ENCODE measurements at places on chromosomes 16 and 17.

GRCh38 chr16:25148568-25149215 is 37.1 kb downstream of the LCMT1 start:
- DNase-seq, result no peak

DNA sequence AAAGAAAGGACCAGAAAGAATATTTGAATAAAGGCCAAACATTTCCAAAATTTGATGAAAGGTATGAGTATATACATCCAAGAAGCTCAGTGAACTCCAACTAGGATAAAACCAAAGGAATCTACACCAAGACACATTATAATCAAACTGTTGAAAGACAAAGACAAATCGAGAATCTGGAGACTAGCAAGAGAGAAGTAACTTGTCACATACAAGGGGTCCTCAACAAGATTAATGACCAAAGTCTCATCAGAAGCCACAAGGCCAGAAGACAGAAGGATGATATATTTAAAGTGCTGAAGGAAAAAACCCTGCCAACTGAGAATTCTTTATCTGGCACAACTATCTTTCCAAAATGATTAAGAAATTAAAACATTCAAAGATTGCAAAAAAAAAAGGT is 9.3 kb upstream of the IL21R start:
- DNase-seq, result no peak

- no peak for DNase-seq
Measured at GRCh38 chr16:15942931-15943690, 6.3 kb upstream of the ABCC1 start.

DNA sequence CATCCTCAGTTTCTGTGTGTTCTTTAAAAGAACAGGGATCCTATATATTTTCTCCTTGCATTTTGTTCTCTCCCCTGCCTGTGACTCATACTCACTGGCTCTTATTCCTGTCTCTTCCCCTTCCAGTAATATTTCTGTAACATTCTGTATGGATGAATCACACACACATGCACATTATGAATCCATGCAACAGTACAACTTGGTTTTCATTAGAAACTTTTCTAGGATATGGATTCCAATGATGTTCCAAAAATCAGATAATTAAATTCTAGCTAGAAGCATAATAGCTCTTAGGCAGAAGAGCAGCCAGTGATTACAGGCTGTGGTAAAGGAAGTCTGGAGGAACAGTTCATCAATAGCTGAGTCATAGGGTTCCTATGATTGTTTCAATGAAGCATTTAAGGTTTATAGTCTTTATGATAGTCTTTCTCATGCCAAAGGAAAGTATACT is 119.6 kb upstream of the PMFBP1 start:
- DNase-seq, result no peak

- no peak for DNase-seq
Measured at GRCh38 chr16:80023865-80024264, 423.3 kb upstream of the MAF start.

DNA sequence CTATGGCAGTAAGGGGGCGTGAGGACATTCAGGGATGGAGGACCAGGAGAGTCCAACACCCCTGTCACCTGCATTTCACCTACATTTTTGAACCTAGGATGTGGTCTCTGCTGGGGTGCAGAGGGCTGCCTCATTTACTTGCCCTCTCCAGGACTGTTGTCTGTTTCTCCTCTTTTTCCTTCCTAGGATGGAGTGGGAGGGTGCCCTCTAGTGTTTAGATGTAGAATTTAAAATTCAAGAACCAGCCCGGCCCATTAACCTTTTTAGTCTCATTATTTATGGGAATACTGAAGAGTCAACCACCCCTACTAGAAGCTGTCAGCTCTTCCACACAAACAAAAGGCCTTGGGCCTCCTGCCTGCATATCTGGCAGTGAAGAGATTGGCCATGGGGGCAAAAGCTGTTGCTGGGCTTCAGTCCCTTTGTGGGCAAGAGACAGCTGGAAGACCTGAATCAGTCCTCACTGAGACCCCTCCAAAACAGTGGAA is 2.5 kb upstream of the STARD3 start:
- peak; percentile 18 for DNase-seq

GRCh38 chr17:72714357-72714966 is 378.0 kb downstream of the SLC39A11 start:
- DNase-seq, result no peak

DNA sequence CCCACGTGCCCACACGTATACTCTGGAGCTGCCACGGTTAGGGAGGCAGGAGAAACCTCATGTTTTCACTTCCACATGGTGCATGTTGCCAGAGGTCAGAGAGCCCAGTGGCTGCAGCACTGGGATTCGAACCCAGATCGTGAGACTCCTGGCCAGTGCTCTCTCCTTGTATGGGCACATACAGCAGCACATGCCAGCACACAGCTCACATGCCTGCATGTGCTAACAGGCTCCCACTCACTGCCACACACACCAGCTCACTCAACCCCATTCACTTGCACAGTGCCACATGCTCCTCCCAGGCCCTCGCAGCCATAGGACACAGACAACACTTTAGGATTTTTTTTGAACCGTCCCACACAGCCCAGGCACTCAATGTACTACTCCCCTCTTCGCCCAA is 49.5 kb upstream of the MRPS23 start:
- no peak for DNase-seq

GRCh38 chr16:28081391-28081968 is 18.0 kb upstream of the GSG1L start:
- DNase-seq, result no peak

GRCh38 chr17:49496867-49497147 is 1.7 kb downstream of the NGFR start:
- DNase-seq, result no peak

DNA sequence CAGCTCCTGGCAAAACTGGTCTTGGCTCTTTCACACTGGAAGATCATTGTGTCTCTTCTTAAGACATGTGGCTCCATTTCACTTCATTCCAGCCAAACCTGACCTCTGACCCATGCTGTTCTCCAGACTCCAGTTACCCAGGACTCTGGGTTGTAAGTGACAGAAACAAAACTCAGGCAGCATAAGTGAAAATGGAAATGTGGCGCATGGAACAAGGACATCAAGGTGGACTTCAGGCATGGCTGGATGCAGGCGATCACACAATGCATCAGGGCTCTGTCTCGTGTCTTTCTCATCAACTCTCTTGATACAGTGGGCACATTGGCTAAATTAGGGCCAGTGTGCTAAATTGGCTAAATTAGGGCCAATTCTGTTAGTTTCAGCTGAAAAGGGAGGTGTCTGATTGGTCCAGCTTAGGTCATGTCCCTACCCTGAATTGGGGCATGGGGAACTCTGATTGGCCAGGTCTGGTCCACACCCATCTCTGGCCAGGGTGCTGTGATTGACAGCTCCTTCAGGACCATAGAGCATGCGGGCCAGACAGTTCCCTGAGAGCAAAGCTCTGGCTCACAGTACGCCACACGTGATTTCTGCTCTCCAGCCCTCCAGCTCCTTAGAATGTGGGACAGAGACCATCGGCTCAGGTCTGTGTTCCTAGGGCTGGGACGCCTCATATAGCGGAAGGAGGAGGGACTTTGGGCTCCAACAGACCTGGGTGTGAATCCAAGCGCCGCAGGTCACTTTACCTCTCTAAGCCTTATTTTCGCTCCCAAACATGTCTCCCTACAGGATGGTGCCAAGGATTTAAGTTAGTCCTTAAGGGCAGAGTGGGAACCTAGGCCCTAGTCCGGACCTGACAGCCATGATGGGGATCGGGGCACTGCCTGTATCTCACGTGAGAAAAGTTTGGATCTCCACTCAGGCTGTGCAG is 17.5 kb downstream of the SOCS1 start:
- no peak for DNase-seq

- DNase-seq, result no peak
Measured at GRCh38 chr17:1091900-1092299, 87.9 kb downstream of the ABR start.

- DNase-seq, result no peak
Measured at GRCh38 chr16:86019446-86020047, 120.6 kb downstream of the IRF8 start.

- no peak for DNase-seq
Measured at GRCh38 chr16:89216315-89217137, 977 bp upstream of the ZNF778 start.

- no peak for DNase-seq
Measured at GRCh38 chr16:79263425-79263824, 337.1 kb downstream of the MAF start.

GRCh38 chr16:3511286-3512180 is 10.7 kb downstream of the CLUAP1 start:
- no peak for DNase-seq

GRCh38 chr17:43528319-43528987 is 17.7 kb downstream of the ETV4 start:
- no peak for DNase-seq

DNA sequence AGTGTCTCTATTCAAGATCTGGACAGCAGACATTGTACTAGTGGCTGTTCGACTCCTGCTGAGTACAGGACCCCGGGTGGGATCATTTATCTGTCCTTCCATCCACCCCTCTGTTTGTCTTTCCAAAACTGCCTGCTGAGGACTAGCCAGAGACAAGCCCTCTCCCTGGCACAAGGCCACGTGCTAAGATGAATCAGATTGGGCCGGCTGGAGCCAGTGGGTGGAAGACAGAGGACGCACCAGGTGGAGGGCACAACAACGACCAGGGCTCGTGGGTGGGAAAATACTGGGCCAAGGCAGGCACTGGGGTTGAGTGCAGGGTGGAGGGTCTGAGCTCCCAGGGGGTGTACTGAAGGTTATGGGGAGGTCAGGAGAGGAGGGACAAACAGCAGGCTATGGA is 1.4 kb upstream of the CA7 start:
- no peak for DNase-seq

DNA sequence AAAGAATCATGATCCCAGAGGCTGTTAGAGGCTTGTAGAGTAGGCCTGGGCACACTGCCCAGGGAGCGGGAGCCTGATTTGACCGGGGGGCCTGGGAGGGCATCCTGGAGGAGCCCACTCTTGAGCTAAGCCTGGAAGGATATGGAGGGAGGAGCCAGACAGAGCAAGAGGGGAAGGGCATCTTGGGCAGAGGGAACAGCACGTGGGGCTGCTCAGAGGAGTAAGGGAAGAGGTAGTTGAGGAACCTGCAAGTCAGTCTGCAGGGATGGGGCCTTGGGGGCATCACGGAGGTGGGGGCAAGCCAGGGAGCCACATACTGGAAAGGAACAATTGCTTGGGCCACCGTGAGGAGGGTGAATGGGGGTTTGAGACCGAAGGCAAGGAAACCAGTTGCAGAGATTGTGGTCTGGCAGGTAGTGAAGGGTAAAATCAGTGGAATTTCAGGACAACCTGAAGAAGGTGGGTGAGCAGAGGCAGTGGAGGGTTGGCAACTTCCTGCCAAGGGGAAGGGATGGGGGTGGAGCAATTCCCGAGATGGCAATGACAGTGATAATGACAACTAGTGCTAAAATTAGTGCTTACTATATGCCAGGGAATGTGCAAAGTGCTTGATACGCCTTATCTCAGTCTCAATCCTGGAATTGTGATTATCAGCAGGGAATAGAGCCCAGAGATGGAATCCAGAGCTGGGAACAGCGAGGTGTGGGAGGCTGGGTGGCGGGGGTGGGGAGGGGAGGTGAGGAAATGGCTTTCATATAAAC is 9.7 kb upstream of the RAI1 start:
- no peak for DNase-seq

GRCh38 chr17:4590981-4591453 is 6.7 kb downstream of the SMTNL2 start:
- DNase-seq, result no peak

DNA sequence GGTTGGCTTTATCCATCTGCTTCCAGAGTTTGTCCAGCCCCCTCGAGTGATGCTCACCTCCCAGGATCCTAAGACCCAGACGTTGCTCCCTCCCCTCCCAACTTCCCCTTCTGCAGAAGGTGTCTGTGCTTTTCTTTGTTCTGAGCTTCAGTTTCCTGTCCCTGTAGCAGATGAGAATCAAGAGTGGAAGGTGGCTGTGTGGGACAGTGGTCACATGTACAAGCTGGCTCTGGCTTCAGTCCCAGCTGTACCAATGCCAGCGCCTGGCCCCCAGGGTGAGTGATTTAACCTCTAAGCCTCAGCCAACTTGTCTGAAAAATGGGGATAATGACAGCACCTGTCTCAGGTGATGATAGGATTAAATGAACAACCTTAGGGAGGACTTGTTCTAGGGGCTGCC is 7.7 kb downstream of the PRR15L start:
- no peak for DNase-seq

DNA sequence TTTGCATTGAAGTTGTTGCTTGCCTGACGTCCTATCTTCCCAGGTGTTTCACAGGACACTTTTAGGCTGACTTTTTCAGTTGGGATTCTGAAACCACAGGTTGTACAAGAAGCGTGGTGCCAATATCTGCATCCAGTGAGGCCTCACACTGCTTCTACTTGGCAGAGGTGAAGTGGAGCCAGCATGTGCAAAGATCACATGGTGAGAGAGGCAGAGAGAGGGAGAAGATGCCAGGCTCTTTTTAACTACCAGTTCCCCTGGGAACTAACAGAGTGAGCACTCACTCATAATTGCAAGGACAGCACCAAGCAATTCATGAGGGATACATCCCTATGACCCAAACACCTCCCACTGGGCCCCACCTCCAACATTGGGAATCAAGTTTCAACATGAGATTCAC is 5.8 kb upstream of the ABCA6 start:
- no peak for DNase-seq

DNA sequence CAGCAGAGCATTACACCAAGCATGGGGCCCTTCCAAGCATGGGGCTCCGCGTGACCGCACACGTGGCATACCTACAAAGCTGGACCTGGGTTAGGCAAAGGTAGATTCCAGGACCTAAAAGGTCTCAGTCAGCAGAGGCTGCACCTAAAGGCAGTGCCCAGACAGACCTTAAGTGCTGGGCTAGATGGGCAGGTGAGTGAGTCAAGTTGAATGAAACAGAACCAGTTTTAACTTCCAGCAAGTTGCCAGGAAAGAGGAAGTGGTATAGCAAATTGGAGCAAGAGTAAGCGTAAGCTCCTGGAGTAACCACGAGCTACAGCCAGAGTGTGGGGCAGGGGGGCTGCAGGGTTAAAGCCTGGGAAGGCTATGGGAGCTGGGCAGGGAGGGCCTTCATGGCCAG is 49.5 kb downstream of the SRCIN1 start:
- no peak for DNase-seq

DNA sequence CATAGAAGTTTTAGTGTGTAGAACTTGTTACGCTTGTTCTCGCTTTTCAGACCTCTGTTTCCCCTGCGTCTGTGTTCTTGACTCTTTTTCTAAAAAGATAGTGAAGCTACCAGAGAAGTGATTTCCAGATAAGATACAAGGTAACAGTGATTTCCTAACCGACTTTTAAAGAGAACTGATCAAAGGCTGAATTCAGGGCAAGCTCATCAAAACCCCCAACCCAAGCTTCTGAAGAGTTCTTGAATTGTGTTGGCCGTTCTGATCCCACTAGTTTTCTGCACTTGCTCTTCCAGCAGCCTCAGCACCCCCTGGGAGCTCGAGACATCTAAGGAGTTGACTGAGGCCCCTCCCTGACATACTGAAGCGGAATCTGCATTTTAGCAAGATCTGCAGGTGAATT is 12.7 kb upstream of the NSMCE1 start:
- no peak for DNase-seq

- no peak for DNase-seq
Measured at GRCh38 chr17:1179818-1180742, at the start of gene ABR. Gene ABR (minus strand): TSS chr17:1179981. CDS start chr17:1179727, 254 bp downstream.

- DNase-seq, result no peak
Measured at GRCh38 chr16:72394526-72394925, 222.6 kb upstream of the PMFBP1 start.

- DNase-seq, result no peak
Measured at GRCh38 chr16:57260294-57260929, 15.4 kb downstream of the ARL2BP start.

- no peak for DNase-seq
Measured at GRCh38 chr17:78458736-78459335, 80.4 kb downstream of the PGS1 start.

Measured in NCI-H748 treated with DMSO at 0.1 percent for 48 hours (cell line).